ENCODE measurements at places on chromosomes 12 and 14.
A peak's percentile ranks its signal among the peaks of the same experiment; 100 is the strongest.

DNA sequence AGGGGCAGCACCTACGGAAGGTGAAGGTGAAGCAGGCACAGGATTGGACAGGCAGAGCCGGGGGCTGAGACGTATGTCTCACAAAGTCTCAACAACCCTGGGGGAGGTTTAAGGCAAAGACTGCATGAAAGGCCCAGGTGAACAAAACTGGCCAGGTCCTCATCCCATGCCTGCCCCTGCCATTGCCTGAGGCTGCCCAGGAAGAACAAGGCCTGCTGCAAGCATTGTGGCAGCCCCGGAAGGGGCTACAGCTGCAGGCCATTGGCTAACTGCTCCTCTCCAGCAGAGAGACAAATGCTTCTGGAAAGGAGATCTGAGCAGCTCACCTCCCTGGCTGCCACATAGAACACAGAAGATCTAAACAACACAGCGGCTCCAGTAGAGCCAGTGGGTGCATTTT, 20.4 kb upstream of the TMEM179 start:
- DNase-seq, result no peak

DNA sequence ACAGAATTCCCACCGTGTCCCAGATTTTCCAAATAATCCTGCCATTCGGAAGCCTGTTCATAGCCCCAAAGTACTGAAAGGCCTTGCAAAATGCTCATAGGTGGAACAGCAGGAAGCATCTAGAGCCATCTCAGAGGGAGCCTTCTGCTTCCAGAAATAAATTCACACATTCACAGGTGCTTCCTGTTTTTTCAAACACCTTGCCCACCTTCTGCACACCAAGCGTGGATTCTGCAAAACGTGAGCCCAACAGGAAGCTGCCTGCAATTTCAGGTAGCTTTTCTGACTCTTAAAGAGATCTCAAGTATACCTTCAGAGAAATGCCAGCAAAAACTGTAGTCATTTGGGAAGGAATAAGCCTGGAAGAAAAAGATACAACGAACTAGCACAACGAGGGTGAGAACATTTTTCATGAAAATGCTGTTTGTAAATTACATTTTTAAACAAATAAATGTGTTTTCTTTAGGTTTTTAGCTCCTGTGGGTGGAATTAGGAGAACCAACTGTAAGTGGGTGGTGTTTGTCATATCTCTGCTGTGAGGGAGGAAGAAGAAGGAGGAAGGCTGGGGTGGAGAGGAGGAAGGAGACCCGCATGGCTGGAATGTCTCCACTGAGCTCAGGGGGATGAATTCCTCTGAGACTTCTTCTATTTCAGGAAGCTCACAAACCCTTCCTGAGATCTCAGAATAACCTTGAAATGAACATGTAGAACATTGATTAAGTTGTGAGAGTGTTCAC, at the start of gene IFNG-AS1:
TSS of gene IFNG-AS1 (plus strand) at position 264 of the 737 bp plus-strand sequence.
- DNase-seq, result no peak

- DNase-seq, result no peak
These were observed 70.9 kb downstream of the ASCL4 start for GRCh38 chr12:107845226-107845979.

- no peak for DNase-seq
These were observed 16.2 kb downstream of the SLC17A8 start for GRCh38 chr12:100372853-100373640.

- no peak for DNase-seq
These were observed 5.7 kb downstream of the PAWR start for GRCh38 chr12:79685068-79685467.

DNA sequence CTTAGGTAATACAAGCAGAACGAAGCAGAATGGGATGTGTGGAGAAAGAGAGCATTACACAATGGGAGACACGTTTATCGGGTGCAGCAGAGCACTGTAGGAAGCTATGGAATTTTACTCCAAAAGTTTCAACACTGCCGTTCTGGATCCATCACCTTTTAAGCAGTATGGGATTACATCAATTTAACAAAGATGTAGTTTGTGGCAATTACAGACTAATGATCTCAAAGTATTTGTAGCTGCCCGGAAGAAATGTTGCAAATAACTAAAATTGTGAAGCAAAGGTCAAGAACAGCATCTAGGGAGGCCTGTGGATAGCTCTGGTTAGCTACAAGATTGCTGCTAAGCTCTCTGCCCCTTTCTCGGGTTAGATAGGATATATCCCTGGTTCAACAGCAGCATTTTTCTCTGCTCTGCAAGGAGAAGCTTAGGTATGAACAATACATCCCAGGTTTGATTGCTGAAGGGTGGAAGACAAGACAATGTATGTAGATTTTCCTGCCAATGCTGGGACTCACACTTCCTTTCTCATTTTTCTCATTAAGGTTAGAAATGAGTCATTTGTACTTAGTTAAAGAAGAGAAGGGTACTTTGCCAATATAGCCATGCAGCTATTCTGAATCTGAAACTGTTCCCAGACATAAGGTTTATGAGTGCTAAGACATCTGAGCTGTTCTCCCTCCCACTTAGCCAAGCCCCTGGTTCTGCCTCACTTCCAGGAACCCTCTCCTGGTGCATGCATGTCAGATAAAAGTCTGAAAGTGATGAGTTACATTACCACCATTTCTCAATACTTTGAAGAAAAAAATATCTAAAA, 75.0 kb upstream of the HIF1A start:
- no peak for DNase-seq

DNA sequence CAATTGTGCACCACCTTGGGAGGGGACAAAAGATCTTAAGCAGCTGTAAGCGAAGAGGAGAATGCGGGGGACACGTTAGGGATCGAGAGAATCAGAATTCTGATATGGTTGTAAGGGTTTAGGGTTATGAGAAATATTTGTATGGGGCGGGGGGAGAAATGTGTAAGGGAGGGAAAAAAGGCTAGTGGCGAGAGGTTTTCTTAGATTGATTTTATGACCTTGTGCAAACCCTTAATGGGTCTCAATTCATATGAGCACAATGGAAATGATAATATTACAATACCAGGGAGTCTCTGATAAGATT, 396 bp downstream of the NDUFA9 start:
- DNase-seq, result no peak

- no peak for DNase-seq
These were observed 183.8 kb downstream of the ACSS3 start for GRCh38 chr12:81261508-81262207.

DNA sequence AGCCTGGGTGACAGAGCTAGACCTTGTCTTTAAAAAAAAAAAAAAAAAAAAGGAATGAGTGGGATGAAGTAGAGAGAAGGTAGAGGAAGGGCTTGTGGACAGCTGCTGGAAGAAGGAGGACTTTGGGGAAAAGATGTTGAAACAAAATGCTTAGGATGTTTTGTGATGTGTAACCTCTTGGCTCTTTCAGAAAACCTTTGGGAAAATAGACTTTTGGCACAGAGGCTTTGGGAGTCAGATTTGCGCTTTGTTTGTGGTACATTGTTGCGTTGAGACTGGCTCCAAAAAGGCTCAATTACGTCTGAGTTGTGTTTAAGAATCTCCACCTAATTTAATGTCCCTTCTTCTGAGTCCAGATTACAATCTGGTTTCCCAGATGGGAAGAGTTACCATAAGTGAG, 32.9 kb upstream of the SPTLC2 start:
- no peak for DNase-seq

DNA sequence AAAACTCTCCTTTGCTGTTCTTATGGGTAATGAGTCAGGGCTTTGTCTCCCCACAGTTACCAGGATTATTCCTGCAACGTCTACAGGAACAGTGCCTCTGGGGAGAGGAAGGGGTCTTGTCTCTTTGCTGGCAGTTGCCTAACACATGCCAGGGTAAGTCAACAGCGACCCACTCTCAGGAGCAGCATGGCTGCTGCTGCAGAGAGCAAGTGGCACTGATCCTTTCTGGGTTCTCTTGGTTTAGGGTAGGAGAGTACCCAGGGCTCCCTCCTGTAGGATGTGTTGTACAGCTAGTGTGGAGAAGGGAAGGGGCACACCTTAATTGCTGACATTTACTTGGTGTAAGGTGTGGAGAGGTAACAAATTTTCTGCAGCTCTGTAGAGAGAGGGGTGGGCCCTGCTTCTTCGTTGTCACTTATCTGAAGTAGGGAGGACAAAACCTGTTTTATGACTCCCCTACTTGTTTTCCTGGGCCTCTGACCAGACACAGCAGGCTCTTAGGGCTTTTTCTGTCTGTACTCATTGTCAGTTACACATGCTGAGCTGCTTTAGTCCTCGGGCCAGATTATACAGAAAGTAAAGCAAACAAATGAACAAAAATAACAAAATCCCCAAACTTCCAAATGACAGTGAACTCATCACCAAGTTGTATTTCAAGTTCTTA, 168.2 kb downstream of the ACSS3 start:
- no peak for DNase-seq

GRCh38 chr14:105150026-105150367, 18.6 kb downstream of the JAG2 start:
- DNase-seq, result no peak

DNA sequence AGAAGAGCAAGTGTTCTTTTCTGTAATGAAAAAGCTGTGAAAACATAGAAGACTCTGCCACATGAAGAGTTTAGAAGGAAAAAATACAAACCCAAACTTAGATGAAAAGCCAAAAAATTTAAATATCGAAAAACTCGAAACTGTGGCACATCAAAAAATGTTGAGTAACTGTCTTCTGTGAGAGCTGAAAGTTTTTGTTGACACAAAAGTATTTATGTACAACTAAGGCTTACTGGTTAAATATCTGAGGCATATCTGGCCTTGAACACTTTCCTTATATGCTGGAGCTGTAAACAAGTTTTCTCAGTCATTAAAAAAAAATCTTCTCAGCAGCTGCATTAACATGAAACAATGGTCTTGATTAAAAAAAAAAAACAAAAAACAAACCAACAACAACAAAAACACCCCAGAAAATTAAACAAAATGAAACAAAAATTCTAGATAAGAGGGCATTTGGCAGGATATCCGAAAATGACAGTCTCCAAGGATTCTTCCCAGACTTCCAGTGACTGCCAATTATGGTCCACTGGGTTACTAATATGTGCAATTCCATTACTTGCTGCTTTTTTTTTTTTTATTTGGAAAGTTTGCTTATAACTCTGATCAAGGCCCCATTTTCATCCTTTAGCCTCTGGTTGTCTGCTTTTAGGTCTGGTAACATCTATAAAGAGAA, 84.7 kb upstream of the PAWR start:
- no peak for DNase-seq

- no peak for DNase-seq
These were observed 2.4 kb downstream of the DHH start for GRCh38 chr12:49092086-49092815.

GRCh38 chr14:54175298-54175942, 218.8 kb upstream of the BMP4 start:
- peak; percentile 23 for DNase-seq

- DNase-seq, result no peak
These were observed 664.7 kb downstream of the SLC6A15 start for GRCh38 chr12:84247931-84248330.
